Daoy (cell line): ENCODE measurements at places on chromosomes 11 and 22. TPM values are rescaled to one million over a fixed set of nuclear protein-coding genes. Genes with fewer than 3 reads are reported as not detected.

GLYAT gene
- not detected in 2 replicates for total RNA-seq

GRCh38 chr22:40718250-40719204 lies 39.2 kb downstream of the MCHR1 start:
- no peak for DNase-seq

DNA sequence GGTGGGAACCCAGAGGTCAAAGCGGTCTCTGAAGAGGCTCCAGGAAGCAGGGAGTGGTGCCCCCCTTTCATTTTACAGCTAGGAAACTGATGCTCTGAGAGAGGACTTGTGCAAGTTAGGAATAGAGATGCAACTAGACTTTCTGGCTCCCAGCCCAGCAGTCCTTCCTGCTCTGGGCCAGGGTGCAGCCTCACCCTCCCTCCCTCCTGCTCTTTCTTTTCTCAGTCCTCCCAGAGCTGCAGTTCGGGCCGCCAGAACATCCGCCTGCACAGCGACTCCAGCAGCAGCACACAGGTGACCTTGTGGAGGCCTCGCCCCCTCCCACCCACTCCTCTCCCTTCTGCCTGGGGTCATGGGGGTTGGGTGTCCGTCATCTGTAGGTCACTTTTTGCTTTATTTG lies 51.5 kb downstream of the LHFPL7 start:
- peak; percentile 75 for DNase-seq

GRCh38 chr11:133545199-133545803 lies 13.0 kb upstream of the OPCML start:
- peak; percentile 13 for DNase-seq

- no peak for DNase-seq
These were observed 139.9 kb upstream of the SORL1-AS1 start for GRCh38 chr11:121592708-121593107.

AGBL2 gene
- 0.42 and 1.3 TPM in 2 replicates for total RNA-seq

DNA sequence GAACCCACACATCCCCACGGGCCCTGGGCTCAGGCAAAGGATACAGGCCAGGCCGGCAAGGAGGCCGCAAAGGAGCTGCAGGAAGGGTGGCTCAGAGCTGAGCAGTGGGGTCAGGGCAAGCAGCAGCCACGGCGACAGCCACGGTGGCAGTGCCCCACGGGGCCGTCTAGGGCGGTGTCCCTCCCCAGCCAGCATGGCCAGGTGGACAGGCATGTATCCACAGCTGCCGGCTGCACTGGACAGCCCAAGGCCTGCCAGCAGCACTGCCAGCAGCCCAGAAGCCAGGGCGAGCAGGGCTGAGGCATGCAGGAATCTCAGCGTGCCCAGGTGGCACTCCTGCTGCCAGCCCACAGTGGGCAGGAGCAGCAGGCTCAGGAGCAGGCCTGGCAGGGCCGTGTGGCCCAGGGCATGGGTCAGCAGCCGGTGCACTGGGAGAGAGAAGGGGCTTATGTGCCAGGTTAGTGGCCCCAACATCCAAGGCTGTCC lies 3.9 kb downstream of the RHBDD3 start:
- no peak for DNase-seq

DNA sequence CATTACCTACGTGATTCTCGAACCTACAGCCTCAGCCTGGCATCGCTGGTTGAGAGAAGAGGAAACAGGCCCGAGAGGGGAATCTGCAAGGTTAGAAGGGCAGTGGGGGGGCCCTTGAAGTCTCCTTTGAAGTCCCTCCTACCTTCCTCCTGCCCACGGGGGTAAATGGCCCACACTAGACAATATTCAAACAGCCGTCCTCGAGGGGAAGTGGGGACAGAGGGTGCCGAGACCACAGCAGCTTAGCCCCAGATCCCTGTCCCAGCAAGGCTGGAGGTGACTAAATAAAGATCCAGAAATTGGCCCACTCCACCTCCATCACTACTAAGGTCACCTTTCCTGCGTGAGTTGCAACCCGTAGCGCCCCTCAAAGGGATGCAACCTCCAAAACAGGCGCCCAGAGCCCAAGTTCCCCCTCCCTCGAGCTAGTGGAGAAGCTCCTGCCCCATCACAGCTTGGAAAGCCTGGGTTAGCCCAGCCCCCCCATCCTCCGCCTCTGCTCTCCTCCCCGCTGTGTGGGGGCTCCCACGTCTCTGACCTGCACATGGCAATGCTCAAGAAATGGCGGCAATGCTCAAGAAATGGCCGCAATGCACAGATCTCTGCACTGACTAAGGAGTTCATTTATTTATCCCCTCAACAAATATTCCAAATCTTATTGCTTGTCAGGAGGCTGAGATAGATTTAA lies 788 bp upstream of the RASL10A start:
- DNase-seq, result no peak

- DNase-seq, result no peak
These were observed 432.9 kb downstream of the TENM4 start for GRCh38 chr11:79007771-79008402.

NRGN gene
- total RNA-seq, result 2.7 and 3.4 TPM in 2 replicates

DNA sequence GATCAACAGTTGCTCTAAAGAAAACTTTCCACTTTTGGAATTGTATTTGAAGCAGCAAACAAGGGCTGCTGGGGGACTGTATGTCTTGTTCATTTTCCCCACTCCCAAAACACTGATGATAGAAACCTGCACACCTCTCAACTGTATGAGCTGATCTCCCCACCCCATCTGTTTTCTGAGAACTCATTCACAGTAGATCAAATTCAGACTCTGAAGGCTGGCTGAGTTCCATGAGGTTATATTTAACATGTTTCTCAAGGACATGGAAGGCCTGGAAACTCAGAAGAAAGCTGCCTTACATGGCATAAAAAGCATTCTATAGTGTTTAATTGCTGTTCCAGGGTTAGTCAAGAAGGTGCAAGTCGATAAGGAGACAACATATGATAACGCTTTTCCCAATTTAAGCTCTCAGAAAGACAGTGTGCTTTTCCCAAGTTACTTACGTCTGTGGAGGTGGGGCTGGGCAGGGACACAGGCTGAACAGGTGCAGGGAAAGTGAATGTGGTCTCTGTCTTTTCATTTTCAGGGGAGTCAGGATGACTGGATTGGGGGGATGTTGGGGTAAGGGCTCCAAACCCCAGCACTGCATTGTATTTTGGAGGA lies 23.0 kb downstream of the LARGE2 start:
- DNase-seq, result no peak

GRCh38 chr11:122367809-122368231 lies 251.8 kb upstream of the BLID start:
- DNase-seq, result peak; percentile 51

MUC2 gene
- total RNA-seq, result not detected in 2 replicates

- DNase-seq, result no peak
These were observed 1.3 kb downstream of the ELMOD1 start for GRCh38 chr11:107592231-107592590.

DNA sequence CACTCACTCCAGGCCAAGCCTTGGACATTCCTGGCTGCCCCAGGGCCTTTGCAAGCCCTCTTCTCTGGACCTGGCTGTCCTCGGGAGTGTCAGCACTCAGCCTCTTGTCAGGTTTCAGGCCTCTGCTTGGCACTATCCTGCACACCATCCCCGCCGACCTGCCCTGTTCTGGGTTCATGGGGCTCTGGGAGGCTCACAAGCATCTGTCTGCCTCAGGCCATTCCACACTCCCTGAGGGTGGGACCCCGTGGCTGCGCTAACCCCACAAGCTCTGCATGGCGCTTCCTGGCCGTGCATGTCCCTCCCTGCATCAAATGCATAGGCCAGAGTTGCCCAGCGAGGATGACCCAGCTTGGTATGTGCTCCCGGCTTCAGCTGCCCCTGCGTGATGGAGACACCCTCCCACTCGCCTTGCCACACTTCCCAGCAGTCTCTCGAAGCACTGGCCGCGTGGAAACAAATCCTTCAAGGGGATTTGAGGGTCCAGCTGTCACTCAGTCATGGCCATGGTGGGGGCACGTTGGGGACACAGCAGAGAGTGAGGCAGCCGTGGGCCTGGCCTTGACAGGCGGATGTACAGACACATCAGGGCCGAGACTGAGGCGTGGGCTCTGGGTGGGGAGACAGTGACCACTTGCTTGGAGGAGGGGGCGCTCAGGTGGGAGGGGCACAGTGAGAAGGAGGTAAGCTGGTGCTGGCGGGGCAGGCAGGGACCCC lies 87.3 kb downstream of the KCNQ1 start:
- DNase-seq, result no peak

RASL10A gene
- 0.11 and 0.39 TPM in 2 replicates for total RNA-seq

- DNase-seq, result no peak
These were observed 7.4 kb upstream of the CDC42BPG start for GRCh38 chr11:64851831-64852351.

- peak; percentile 51 for DNase-seq
These were observed 37.3 kb upstream of the SLC22A12 start for GRCh38 chr11:64553554-64554201.

GRCh38 chr11:67271541-67272284 lies 5.4 kb downstream of the GRK2 start:
- DNase-seq, result no peak

APOA4 gene
- not detected in 2 replicates for total RNA-seq

DNA sequence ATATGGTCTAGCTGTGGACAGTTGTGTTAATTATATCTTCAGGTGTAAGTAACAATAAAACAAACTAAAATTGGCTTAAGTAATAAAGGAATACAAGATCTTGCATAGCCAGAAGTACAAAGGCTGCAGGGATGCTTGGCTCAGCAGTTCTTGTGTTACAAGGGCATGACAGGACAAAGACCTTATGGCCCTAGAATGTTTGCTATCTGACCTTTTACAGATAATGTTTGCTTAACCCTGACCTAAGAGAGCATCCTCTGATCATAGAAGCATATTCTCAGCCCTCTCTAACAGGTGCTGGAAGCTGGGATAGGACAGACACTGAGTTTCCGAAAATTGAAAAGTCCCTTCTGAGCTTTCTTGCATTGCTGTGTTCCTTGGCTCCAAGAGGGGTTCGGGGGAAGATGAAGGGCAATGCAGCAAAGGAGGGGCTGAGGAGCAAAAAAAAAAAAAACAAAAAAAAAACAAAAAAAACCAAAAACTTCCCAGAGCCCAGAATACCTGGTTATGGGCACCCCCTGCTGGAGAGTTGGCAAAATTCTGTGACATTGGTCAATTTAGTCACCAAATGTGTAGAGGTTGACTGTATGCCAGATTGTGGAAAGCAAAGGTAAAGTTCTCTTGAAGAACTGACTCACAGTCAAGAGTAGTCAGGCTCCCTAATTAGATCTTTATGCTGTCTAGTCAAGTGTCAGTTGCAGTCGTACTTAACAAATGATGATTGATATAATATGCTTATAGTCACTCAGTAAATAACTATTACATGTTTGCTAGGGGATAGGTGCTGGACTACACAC lies 10.4 kb upstream of the HIKESHI start:
- peak; percentile 58 for DNase-seq

TMEM45B gene
- not detected in 2 replicates for total RNA-seq

CARNS1 gene
- total RNA-seq, result 0.34 TPM in 1 of 2 replicates, not detected in the other

DEPDC7 gene
- total RNA-seq, result 10.5 and 16.4 TPM in 2 replicates

DNA sequence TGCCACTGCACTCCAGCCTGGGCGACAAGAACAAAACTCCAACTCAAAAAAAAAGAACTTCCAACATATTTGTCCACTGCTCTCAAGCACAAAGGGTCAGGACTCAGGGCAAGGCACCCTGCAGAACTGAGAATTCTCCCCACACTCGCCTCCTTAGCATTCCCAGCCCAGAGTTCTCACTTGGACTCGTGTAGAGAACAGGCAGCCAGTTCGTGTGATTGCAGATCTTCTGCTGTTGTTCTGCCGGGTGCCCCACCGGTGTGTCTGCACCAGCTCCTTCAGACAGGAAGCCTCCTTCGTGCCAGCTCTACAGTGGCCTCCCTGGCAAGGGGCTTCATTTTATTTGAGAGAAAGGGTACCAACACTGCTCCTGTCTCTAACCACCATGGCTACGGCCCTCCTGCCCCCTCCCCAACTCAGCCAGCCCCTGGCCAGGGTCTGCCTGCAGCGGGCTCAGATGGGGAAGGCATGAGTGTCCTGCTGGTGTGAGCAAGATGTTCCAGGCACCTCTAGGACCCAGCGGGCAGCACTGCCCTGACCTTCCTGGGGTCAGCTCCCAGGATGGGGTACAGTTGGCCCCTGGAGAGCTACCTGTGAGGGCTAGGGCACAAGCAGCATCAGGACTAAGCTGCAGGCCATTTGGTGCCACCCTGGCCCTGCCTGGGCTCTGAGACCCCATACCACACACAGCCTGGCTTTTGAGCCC lies 19.5 kb upstream of the SCGB1A1 start:
- DNase-seq, result no peak

- no peak for DNase-seq
These were observed 30.5 kb downstream of the LRRC10B start for GRCh38 chr11:61539006-61539405.

- DNase-seq, result no peak
These were observed 21.0 kb upstream of the WNT7B start for GRCh38 chr22:45997777-45998637.

DNA sequence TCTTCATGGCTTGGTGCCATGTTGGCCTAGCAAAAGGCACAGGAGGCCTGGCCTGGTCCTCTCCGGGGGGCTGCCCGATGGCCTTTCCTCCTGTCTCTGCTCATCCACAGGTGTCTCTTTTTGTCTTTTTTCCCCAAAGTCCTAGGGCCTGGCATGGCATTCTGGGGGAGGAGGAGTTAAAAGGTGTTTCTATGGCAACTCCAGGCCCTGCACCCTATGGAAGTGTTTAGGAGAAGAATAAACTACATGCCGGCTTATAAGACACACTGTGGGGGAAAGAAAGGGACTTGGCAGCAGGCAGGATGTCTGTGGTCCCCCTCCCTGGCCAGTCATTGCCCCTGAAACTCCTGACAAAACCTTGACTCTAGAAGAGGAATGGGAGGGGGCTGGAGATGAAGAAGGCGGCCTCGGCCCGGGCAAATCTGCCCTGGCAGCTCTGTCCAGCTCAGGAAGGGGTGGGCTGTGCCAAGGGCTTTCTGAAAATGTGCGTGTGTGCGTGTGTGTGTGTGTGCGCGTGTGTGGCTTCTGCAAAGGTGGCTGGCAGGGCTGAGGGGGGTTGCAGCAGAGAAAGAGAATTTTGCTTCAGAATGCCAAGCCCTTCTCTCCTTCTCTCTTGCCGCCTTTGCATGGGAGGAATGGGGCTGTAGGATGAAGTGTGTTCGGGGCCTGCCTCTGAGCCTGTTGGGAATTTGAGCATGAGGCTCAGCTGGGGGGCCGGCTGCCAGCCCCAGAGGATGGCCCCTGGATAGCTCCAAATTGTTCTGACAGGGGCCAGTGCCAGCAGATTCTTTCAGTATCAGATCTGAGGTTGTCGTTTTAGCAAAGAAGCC lies 3.2 kb downstream of the TIMP3 start:
- no peak for DNase-seq

GRCh38 chr11:1049431-1049891 lies 12.9 kb upstream of the MUC6 start:
- DNase-seq, result peak; percentile 1

DNA sequence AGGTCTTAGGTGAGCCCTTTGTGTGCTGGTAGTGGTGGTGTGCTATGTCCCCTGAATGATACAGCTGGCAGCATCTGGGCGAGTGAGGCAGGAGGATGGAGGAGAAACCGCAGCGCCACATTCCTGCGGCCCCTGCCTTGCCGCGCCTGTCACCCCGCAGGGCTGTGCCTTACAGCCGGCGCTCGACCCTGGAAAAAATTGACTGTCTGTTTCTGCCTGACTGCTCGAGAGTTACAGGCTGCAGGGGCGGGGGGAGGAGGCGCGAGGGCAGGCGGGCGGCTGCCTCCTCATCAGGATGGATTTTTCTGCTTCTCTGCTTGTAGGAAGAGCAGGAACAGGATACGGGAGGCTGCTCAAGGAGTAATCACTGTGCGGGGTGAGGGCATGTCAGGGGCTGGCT lies 443.4 kb downstream of the MIAT start:
- DNase-seq, result peak; percentile 87

OR4A47 gene
- total RNA-seq, result not detected in 2 replicates
